Astrocyte of the spinal cord (primary cell): ENCODE measurements at places on chromosomes 6 and 20.

DNA sequence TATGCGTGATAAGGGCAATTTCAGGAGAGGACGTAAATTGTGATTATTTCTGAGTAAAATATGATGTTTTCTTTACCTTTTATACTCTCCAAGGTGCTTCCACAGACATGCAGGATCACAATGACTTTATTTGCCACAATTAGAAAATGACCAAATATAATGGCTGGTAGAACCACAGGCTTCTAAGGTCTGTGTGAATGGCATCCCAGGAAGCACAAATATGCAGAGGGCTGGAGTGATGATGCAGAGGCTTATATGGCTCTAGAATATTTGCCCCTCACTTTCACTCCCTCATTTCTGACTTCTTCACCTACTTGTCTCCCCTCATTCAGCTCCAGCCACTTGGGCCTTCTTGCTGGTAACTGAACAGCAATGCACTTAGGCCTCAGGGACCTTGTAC lies 502.1 kb upstream of the MAP3K7 start:
- no peak for DNase-seq

DNA sequence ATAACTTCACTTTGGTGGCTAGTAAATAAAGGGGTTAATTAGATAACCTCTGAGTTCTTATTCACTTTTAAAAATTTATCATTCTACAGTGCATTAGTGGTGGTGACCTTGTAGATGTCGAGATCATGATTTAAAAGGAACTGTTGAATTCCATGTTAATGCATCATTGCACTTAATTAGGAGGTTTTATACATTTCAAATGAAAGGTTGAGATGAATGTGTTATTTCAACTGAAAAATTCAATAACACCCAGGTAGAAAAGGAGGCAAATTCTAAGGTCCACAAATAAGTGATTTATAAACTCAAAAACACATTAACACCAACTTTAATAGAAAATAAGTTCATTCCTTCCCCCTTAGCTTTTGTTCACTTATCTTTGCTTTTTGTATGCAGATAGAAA lies 58.3 kb upstream of the TMEM170B start:
- DNase-seq, result no peak

DNA sequence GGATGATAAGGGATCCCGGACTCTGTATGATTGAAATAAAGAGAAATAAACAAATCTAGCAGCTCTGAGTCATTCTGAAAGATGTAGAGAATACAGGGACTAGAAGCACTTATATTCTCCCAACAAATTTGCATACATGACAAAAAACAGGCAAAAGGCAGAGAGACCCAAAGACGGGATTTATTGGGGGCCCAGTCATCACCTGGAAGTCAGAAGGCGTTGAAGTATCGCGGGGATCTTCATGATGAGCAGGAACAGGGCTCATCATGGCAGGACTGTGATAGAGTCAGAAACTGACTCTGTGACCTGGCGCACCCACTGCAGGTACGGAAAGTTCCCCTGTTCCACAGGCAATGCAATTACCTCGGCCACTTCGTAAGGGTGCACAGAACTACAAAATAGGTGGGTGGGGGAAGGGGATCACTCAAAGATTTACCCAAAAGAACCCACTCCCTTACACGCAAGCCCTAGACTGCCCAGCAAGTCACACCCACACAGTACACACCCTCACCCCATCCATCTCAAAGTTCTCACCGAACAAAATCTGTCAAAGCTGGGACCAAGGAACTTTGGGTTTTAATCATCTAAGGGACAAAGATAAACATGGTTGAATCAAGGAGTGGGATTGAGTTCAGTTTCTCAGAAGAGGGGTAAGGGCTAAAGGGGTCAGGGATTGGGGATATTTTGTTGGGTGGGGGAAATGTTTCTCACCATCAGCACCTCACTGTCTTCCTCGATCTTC lies 1.4 kb downstream of the CUTA start:
- no peak for DNase-seq

DNA sequence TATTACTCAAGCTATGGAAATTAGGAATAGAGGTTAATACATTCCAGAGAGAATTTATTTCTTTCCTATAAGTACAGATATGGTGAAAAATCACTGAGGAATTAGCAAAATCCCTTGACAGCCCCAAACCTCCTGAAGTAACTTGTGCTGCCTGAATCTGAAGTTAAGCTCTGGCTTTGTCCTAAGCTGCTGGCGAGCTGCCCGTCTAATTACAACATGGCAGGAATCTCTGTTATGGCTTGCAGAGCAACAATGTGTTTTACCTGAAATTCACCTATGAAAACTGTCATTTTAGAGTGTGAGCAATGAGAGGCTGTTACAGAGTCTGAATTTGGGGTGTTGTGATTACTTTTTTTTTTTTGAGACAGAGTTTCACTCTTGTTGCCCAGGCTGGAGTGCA lies 22.5 kb upstream of the IYD start:
- DNase-seq, result no peak
